Muscle of leg (tissue), 16 donors: ENCODE measurements at places on chromosomes 6 and 20. TPM values are rescaled to one million over a fixed set of nuclear protein-coding genes. Genes with fewer than 3 reads are reported as not detected.

DNA sequence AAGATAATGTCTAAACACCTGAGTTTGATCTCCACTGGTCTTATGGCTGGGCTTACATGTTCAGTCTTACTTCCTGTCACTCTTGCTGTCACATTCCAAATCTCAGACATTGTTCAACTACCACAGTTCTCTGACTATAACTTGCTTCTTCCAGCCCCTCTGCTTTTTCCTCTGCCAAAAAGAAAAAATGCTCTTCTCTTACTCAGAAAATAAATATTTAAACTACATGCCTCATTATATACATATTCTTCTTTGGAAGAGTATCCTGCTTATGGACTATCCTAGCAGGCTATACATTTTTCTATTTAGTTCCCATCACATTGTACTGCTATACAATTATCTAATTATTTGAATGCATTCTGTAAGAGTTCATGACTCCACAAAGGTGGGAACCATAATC lies 175.4 kb downstream of the TBC1D32 start:
- no peak for DNase-seq

DNA sequence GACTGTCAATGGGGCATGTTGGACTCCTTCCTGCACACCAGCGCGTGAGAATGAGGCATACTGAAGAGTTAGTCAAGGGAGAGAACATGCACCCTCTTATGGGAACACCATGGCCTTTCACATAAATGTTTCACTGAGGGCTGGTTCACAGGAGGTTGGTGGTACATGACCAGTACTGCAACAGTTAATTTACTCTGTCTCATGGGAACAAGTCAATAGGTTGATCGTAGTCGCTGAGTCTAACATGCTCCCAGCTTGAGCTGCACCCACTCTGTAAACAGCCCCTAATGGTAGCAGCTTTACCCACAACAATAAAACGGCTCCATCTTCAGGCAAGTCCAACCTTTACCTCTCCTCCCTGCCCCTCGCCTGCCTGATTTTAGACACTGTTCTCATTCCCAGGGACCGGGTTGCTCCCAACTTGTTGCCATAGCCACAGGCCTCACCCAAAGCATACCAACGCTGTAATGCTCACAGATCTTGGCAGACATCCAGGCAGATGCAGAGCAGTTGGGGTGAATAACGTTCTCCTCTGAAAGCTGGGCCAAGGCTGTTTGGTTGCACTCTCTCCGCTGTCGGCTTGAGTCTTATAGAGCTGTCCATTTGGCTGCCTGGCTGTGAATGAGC lies 111.3 kb downstream of the LY86 start:
- DNase-seq = peak; percentile 97

- DNase-seq = peak; percentile 93
These were observed 134.0 kb downstream of the SCML4 start for GRCh38 chr6:107689951-107690642.

- no peak for DNase-seq
These were observed 60.5 kb upstream of the SALL4 start for GRCh38 chr20:51862796-51863195.

- DNase-seq = peak; percentile 59
These were observed 71.0 kb downstream of the PLAGL1 start for GRCh38 chr6:143936778-143937667.

- DNase-seq = no peak
These were observed 21.1 kb upstream of the NEDD9 start for GRCh38 chr6:11253594-11253993.

GRCh38 chr6:444653-445275 lies 53.2 kb downstream of the IRF4 start:
- no peak for DNase-seq

GRCh38 chr6:140718021-140718420 lies 1343.6 kb upstream of the CITED2 start:
- no peak for DNase-seq

DNA sequence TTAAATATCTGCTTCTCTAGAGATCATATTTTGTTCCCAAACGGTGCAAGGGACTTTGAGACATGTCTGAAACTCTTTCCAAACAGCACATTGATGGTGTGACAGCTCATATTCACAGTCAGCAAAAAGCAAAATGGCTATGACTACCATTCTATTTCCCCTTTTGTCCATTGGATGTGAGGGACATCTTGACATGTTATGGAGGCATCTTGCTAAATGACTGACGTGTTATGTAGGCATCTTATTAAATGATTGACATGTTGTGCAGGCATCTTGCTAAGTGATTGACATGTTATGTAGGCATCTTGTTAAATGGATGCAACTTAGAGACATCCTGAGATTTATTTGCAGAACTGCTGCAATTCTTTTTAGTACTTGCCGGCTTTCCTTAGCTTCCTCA lies 255.8 kb downstream of the DLL1 start:
- no peak for DNase-seq

GRCh38 chr6:11214901-11215300 lies 17.6 kb downstream of the NEDD9 start:
- no peak for DNase-seq

The KIAA1755 gene
- 16.9 TPM for polyA plus RNA-seq

The FAM217A gene
- polyA plus RNA-seq = 0.49 TPM

The HUS1B gene
- polyA plus RNA-seq = 0.28 TPM

The GPR6 gene
- not detected for polyA plus RNA-seq

The NRSN1 gene
- not detected for polyA plus RNA-seq

The PHF3 gene
- 23.9 TPM for polyA plus RNA-seq

The PLCB4 gene
- polyA plus RNA-seq = 5.8 TPM
